Activated CD4-positive, alpha-beta T cell treated with anti-CD3 and anti-CD28 coated beads, Interleukin-2, amount 10 ng/mL, durations not matched to agents 24 days and 14 days (primary cell): ENCODE measurements at places on chromosomes 6 and 20. TPM values are rescaled to one million over a fixed set of nuclear protein-coding genes. Genes with fewer than 3 reads are reported as not detected.

DNA sequence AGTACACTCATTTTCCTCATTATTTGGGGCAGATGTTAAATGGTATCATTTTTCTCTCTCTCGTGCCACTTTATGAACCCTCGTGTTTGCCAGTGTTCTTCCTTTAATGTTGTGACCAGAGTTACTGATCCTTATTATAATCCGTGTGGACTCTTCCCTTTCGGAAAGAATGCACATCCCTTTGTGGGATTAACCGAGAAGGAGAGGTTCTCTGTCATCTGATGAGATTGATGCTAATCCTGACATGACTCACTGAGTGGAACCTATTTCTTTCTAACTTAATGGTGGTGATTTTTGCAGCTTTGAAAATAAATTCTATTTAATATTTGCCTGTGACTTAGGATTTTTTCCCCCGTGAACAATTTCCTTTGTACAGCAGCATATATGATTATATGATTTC lies 300.0 kb upstream of the MAN1A1 start:
- no peak for DNase-seq
- H3K36me3 ChIP-seq, result no peaks in the 10 kb centered on the region
- peaks cover 17% of the 10 kb centered on the region for H3K27me3 ChIP-seq
- no peaks in the 10 kb centered on the region for H3K4me1 ChIP-seq
- H3K27ac ChIP-seq, result no peak overlapping the region
- H3K4me3 ChIP-seq, result no peak overlapping the region

HSPA1B gene
- total RNA-seq, result 156 and 161 TPM in 2 replicates

DNA sequence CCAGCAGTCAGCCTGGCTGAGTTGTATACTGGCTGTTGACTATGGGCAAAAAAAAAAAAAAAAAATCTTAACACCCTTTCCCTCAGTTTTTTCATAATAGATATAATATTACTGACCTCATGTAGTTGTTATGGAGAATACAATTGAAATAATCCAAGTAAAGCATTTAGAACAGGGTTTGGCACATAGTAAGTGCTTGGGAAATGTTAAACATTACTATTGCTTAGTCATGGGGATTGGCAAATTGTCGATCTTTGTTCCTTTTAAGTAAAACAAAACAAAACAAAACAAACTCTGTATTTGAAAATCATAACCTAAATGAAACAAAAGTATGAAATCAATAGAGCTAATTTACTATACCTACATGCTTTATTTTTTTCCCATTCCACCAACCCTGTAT lies 458.4 kb downstream of the GRIK2 start:
- no peaks in the 10 kb centered on the region for H3K36me3 ChIP-seq
- H3K27me3 ChIP-seq, result no peaks in the 10 kb centered on the region
- H3K4me3 ChIP-seq, result no peak overlapping the region
- DNase-seq, result no peak
- no peaks in the 10 kb centered on the region for H3K4me1 ChIP-seq
- no peak overlapping the region for H3K27ac ChIP-seq

GRCh38 chr6:2185466-2185865 lies 59.9 kb downstream of the GMDS start:
- peaks cover 15% of the 10 kb centered on the region for H3K4me1 ChIP-seq
- H3K36me3 ChIP-seq, result no peaks in the 10 kb centered on the region
- no peak overlapping the region for H3K4me3 ChIP-seq
